ENCODE measurements at places on chromosomes 7 and 10. TPM values are rescaled to one million over a fixed set of nuclear protein-coding genes. Genes with fewer than 3 reads are reported as not detected.

Gene UNCX
- total RNA-seq, result not detected

Gene UBE2D1
- 22.5 TPM for total RNA-seq

Gene EN2
- total RNA-seq, result not detected

Gene OPN4
- not detected for total RNA-seq

Gene KIF11
- total RNA-seq, result 18.0 TPM

Gene PTPRZ1
- total RNA-seq, result 3.4 TPM

All from mesothelial cell of epicardium (in vitro differentiated cells).